Renal pelvis (tissue), 12 donors: ENCODE measurements at places on chromosomes 4 and X.

DNA sequence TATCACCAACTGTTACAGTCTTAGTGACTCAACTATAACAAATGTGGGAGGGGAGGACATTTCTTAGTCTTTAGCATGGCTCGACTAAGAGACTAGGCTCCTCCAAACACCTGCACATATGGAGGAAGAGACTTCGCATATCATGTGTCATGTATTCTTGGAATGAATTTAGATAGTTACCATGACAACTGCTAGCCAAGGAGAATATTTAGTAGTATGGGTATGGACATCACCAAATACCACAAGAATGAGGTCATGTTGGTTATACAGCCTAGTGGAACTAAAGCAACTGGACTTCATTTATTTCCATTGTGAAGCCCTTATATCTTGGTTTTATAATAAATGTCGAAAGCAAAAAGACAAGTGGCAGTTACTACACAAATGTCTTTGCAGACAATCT lies 512.3 kb downstream of the CFAP47 start:
- no peak for DNase-seq

DNA sequence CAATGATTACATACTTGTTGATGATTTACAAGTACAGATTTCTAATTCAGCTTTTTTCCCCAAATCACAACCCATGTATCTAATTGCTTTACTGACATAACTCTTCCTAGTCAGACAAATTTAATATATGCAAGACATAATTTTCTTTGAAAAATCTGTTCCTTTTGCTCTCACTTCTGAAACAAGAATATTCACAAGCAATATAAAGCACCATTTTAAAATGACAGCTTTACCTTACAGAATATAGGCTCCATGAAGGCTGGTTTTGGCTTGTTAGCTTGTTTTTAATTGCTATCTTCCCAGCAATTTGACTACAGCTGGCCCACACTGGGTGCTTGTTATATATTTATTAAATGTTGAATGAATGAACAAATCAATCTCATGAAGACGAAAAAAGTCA lies 24.5 kb downstream of the GPM6A start:
- no peak for DNase-seq

DNA sequence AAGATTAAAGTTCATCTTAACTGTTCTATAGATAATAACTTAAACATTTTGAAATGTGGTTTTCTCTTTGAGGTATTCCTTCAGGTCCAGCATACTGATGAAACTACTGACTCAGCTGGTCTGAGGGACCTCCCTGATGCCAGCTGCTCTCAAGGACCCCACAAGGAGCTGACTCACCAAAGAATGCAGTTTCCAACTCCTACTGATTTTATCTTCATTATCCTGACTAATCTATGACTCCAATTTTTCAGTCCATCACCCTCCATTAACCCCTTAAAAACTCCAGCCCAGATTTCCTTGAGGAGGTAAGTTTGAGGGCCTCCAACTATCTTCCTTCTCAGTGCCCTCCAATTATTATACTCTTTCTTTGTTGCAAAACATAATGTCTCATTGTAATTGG lies 1.4 kb upstream of the UGT2B4 start:
- no peak for DNase-seq

DNA sequence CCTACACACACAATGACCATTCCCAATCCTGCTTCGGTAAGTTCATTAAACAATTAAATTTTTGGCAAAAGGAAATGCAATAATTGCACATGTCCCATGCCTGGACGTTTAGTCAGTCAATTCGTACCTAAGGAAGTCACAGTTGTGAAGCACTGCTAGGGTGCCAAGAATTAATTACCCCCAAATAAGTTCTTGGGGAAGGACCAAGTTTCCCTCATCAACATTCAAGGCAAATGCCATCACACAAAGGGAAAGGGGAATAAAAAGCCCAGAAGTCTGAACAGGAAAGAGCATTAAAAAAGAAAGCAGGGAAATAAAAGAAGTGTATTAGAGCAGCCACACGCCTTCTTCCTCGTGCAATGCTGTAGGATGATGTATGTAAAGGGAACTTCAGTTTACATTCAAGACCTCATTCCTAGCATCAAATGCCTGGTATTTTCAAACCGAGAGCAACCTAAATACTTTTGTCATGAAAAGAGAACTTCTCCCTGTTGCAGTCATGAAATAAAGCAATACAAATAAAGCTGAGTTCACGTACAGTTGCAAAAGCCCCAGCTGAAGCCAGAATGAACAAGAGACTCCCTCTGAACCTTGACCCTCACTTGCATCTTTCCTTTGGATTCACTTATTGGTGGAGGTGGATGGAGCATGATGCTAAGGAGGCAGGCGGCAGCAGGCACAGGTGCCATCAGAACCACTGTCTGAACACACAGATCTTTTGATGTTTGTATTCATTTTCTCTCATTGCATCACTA lies 124.0 kb upstream of the PPARGC1A start:
- DNase-seq, result no peak

- no peak for DNase-seq
These were observed 204.1 kb downstream of the PTTG2 start for GRCh38 chr4:38164346-38164745.

GRCh38 chrX:78024349-78025059 lies 55.1 kb upstream of the PGAM4 start:
- no peak for DNase-seq

DNA sequence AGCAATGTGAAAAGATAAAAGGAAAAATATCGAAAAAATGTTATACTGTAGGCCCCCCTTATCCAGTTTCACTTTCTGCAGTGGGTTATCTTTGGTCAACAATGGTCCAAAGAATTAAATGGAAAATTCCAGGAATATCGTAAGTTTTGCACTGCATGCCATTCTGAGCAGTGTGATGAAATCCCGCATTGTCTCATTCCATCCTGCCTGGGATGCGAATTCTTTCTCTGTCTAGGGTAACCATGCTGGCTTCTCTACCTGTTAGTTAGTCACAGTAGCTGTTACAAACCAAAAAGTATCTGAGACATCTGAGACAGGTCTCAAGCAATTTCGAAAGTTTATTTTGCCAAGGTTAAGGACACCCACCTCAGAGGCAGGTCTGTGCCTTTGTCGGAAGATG lies 170.3 kb downstream of the COX18 start:
- no peak for DNase-seq

GRCh38 chr4:134691915-134692314 lies 490.3 kb upstream of the PABPC4L start:
- no peak for DNase-seq

GRCh38 chr4:155855897-155856296 lies 10.2 kb downstream of the ASIC5 start:
- DNase-seq, result no peak

DNA sequence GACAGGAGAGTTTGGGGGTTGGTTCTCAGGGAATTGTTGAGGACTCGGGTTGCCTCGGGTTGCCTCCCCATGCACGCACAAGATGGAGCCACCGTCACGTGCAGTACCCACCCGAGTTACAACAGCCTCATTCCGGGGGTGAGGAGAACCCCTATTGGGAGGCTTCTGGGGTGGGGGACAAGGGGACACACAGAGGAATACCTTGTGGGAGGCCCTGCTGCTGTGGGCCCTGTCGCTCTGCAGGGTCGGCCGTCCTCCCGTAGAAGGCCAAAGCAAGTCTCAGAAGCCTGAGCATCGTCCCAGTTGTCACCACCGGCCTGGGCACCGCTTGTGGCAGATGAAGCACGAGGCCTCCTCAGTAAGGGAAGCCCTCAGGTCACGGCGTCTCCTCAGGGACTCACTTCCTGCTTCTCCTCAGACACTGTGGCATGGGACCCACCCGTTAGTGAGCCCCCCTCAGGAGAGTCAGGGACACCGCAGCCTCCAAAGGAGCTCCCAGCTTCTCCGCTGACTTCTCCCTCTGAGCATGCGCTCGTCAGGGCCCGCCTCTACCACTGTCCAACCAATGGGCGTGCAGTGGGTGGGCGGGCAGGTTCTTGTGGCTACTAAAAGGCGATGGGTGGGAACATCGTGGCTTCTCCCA lies at the start of gene CT55:
CT55 (minus strand) TSS at position 522 of the 643 bp plus-strand sequence; CDS start at position 295, 227 bp downstream.
- DNase-seq, result no peak

- peak; percentile 34 for DNase-seq
These were observed 53.9 kb downstream of the PAPSS1 start for GRCh38 chr4:107666134-107666533.

DNA sequence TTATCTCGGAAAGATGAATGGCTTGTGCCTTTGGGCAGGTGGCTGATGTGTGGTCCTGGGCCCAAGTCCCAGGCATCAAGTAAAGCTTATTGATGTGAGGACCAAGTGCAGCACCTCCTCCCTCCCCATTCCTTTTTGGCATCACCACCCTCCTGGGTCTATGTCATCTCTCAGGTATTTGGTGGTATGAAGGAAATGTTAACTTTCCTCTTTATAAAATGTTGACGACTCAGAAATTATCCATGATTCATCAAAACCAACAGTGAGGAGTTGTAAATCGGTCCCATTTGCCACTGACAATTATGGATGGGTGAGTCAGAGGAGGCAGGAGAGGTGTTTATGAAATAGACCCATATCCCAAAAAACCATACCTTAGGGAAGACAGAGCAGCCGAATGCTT lies 229.4 kb upstream of the GATB start:
- DNase-seq, result no peak

- DNase-seq, result no peak
These were observed 156.3 kb downstream of the BCOR start for GRCh38 chrX:39941332-39941920.

DNA sequence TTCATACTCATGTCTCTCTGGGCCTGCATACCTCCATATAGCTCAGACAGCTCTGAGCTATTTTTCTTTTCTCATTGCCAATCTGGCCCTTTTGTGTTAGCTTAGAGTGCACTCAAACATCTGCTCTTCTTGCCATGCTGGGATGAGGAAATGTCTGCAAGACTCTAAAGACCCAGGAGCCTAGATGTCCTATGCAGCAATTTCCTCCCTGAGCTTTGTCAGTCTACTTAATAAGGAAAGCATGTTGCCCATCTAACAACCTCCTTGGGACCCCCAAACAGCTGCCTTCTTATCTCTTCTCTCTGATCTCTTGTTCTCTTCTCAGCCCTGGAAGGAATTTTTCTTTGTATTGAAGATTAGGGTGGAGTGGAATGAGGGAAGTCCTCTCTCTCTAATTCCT lies 69.2 kb downstream of the UCHL1 start:
- DNase-seq, result no peak

DNA sequence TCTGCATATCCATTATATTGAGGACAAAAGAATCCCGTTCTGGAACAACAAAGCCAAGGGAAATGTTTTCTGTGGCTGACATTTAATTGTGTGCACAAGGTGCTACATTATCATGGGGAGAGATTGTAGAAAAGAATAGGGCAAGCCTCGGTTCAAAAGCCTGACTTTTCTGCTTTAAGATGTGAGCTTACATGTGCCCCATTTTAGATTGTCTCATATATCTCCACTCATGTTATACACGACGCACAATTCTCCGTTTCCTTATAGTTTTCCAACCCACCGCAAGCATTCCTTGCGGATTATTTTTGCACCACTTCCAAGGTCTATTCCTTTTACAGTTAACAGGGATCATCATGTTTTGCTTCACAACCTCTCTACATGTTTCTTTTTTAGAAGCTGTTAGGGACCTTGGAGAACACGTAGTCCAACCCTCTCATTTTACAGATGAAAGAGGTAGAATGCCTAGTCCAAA lies 99.6 kb upstream of the MAML3 start:
- no peak for DNase-seq

DNA sequence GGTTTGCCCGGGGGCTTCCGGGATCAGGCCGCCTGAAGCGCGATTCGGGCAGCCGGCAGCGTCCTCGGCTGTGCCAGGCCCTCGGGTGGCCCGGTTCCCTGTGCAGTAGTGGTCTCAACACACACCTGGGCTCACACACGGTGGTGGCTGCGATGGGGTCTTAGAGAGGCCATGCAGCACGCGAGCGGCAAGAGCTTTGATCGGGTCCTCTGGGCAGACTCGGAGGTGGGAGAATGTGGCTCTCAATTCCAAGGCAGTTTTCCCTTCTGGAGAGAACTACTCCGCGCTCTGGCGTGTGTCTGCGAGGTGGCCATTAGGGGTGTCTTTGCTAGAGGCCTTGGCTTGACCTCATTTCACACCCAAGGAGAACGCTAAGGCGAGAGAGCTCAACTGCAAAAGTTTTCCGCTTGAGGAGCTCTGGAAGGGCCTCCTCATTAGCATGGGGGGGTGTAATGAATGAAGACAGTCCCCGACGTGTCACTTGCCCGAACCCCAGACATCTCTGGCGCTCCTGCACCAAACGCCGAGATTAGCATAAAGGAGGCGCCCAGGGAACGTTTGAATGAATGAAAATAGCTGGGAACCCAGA lies 771 bp upstream of the RBPJ start:
- no peak for DNase-seq

GRCh38 chrX:41655631-41656030 lies 33.1 kb upstream of the GPR34 start:
- no peak for DNase-seq

GRCh38 chr4:106694232-106694631 lies 325.7 kb upstream of the GIMD1 start:
- DNase-seq, result no peak

GRCh38 chr4:14329228-14329627 lies 673.1 kb upstream of the CPEB2 start:
- no peak for DNase-seq
